ENCODE measurements at places on chromosomes 2 and 18.

DNA sequence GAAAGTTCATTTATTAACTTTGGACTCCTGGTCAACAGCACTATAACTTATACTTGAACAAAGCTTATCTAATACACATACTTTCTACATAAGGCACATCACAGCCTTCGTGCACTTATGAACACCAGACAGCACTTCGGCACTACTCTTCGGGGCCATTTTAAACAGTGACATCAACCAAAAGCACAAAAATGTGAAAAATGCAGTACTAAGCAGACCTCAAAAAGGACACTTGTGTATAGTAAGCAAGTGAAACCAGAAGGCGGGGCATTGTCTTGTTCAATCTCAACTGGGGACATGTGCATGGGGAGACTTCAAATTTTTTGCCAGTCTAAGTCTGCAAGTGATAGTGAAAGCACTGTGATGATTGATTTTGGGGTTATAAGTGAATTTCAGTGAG lies 163.0 kb downstream of the NCKAP5 start:
- no peak for DNase-seq

GRCh38 chr2:81661081-81661480 lies 1356.5 kb upstream of the LRRTM1 start:
- DNase-seq: no peak

GRCh38 chr18:32760391-32760790 lies 12.4 kb downstream of the KLHL14 start:
- no peak for DNase-seq

DNA sequence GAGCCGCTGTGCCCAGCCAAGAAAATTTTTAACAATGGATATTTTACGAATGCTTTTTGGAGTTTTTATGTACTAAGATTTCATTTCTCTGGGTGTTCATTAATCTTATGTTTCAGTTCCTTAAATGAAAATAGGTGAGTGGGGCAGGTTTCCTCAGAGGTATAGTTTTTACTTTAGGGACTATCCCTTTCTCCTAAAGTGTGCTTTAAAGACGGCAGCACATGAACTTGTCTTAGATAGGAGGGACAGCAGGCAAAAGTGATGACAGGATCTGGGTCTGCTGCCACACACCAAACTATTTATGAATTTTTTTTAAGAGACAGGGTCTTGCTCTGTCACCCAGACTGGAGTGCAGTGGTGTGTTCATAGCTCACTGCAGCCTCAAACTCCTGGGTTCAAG lies 8.0 kb upstream of the REL start:
- no peak for DNase-seq

GRCh38 chr2:68796295-68796905 lies 61.8 kb downstream of the ARHGAP25 start:
- no peak for DNase-seq

GRCh38 chr2:239465017-239466001 lies 64.5 kb upstream of the HDAC4 start:
- DNase-seq: no peak

GRCh38 chr2:73717251-73717606 lies 19.9 kb downstream of the TPRKB start:
- no peak for DNase-seq

Measured in fibroblast of the conjunctiva (primary cell).